ENCODE measurements at places on chromosomes 13 and 19.

- peak; percentile 79 for DNase-seq
These were observed 111.9 kb downstream of the EFNB2 start for GRCh38 chr13:106423530-106423929.

DNA sequence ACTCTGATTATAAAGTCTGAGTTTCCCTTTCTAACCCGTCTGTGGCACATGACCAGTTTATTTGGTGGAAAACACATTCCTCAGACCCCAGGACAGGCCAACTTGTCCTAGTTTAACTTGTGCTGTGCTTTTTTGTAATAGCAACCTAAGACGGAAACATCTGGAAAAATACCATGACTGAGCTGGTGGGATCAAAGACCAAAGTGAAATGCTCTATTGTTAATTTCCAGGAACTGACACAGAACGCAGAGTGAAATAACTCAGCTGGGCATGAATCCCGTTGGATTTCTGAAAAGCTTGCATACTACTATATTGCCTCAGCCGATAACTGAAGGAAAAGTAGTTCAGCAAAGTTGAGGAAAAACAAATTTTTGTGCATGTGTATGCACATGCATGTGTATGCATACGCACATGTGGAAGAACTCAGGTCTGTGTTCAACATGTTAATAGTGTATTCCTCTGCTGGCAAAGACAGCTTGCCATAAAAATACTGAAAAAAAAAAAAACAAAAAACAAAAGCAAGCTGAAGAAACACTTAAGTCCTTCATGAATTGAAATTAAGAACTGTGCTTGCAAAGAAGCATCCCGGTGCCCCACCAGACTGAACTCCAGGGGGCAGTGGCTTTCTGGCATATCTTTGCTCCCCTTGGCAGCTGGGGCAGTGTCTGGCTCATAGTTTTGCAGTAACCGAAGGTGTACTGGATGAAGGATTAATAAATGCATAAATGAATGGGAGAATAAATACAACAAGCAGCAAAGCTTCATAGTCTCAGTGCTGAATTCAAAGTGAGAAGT is 187.8 kb downstream of the LHFPL6 start:
- DNase-seq = peak; percentile 54

DNA sequence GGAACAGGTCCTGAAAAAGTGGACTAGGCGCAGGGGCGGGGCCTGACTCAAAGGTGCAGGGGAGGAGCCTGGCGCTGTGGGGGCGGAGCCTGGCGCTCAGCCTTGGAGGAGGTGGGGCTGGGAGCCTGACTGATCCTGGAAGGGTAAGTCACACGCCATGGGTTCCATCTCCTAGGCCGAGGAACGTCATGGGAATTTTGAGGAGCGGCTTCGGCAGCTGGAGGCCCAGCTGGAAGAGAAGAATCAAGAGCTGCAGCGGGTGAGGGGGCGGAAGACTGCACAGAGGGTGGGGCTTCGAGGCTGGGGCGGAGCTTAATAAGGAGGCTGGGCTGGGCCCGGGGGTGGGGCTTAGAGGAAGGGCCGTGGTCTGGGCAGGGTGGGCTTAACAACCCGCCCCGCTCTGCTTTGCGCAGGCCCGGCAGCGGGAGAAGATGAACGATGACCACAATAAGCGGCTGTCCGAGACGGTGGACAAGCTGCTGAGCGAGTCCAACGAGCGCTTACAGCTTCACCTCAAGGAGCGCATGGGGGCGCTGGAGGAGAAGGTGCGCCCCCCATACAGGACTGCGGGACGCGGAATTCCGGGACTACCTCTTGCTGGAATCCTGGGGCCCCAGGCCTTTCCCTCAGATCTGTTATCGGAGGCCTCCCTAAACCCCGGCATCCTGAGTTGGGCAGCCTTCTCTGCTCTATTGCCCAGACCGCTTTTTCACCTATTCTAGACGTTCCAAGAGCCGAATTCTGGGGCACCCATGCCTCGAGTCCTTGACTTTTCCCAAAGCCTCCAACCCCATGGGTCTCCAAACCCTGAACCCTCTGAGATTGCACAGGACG is 14.5 kb downstream of the PPFIA3 start:
- peak; percentile 67 for DNase-seq

DNA sequence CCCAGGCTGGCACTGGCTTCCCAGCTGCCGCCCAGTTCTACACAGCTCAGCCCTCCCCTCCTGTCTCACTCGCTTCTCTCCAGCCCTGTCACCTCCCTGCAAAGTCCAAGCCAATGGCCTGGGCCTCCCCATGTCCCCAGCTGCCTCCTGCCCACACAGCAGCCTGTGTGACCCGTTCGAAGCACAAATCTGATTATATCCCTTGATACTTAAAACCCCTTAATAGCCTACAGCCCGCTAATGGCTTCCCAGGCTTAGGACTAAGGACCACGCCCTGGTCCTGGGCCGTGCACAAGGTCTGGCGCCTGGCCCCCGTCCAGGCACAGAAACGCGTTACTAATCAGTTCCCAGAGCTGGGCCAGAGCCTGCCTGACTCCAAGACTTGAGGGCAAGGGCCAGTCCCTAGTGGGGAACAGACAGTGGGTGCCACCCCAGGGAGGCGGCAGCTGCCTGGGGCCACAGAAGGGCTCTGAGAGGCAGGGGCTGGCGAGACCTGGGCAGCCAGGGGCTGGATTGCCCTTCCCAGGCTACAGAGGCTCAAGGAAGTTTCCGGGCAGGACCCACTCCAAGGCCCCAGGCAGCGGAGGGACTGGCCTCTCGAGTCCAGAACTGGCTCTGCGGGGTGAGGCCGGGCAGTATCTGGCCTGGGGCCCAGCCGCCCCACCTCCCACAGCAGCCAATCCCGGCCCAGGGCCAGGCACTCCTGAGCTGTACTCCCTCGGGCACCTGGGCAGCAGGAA is 10.4 kb downstream of the XAB2 start:
- DNase-seq = no peak

- no peak for DNase-seq
These were observed 47.3 kb downstream of the COL4A1 start for GRCh38 chr13:110259651-110260050.

GRCh38 chr19:38145623-38146022 is 78.4 kb downstream of the DPF1 start:
- DNase-seq = no peak

DNA sequence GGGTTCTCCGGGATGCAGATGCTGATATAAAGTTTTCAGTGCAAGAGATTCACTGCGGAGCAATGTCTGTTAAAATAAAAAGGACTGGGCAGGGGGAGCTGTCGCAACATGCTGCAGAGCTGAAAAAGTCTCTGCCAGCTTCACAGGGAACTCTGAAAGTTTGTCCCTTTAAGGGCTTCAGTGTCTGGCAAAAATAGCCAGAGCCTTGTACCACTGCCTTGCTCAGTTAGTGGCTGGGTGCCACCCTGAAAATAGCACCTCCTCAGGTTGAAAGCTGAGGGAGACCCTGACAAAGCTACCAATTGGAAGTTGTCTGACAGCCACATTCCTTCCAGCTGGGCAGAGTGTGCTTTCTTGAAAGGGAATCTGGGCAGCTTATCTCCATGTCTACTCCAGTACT is 3.0 kb upstream of the NDFIP2 start:
- DNase-seq = peak; percentile 59

GRCh38 chr19:2239173-2239572 is 2.5 kb downstream of the SF3A2 start:
- no peak for DNase-seq

DNA sequence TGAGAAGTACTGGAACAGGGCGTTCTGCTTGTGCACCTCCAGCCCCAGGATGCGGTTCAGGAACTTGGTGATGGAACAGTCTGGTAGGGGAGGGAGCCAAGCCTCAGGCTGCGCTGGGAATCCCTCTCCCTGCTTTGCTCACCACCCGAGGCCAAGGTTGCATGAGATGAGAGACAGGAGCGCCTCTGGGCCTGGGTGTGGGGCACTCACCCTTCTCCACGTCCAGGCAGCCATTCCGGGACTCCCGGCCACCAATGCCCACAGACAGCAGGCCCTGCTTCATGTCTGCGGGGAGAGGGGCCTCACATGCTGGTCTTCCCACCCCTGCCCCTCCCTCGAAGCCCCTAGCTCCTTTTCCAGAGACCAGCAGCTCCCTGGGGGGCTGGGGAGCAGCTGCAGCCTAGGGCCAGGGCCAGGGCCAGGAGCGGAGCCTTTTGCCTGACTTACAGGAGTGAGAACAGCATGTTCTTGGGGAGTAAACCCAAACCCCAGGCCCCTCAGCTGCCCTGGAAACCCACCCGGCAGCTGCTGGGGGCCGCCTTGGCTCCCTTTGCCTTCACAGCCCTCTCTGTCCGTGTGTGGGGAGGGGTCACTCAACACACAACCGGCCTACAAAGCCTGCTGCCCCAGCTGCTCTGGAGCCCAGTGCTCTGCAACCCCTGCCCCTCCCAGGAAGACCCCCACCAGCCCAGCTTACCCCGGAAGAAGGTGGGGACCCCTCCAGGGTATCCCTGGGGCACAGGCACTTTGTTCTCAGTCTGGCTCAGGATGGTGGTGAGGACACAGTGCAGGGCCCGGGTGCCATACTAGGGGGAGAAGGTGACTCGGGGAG is 7.2 kb downstream of the GPX4 start:
- no peak for DNase-seq

DNA sequence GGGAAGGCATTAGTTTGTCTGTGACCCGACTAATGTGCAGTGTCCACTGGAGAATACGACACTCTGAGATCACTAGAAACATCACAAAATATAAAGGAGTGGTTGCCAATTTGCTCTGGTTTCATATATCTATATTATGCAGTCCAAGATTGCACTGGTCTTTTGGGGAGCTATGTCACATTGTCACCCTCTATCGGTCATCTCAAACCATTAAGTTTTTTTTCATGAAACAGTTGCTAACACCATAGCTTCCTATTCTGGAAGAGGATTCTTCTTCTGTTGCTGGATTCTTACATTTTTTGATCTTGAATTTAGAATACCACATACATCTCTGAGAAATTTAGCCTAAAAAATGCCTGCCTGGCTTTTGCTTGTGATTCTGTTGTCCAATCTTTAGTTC is 168.6 kb downstream of the LACC1 start:
- DNase-seq = no peak

GRCh38 chr13:58633226-58633625 is 1001.7 kb downstream of the PCDH17 start:
- no peak for DNase-seq

DNA sequence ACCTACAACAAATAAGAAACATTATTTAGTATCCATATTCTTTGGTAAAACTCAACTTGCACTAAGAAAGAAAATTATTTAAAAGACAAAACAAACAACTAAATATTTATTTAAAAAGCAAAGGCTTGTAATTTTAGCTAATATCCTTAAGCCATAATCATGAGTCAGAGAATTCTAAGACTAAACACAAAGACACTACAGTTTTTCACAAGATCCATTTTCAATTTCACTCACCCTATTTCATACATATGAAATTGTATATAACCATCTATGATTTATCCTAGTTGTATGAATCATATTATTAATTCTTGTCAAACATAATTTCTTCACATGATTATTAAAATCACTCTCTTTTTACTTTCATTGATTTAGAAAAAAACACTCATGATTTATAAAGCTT is 64.3 kb downstream of the MICU2 start:
- no peak for DNase-seq

DNA sequence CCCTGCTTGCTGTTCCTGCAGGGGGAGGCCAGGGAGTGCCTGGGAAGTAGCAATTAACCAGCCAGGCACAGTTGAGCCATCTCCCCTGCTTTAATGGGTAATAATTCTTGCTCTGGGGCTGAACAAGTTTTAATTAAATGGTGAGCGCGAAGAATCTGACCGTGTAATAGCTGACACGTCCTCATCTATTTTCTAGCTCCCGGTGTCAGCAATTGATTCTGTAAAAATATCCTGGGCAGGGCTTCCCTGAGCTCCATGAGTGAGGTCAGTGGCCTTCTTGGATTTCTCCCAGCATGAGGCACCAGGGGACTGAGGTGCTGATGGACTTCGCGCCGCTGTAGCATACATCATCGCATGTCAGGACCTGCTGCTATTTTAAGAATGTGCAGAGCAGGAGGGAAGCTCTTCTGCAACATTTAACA is 26.9 kb downstream of the SIPA1L3 start:
- no peak for DNase-seq

GRCh38 chr13:46307554-46307953 is 79.5 kb downstream of the RUBCNL start:
- no peak for DNase-seq

- peak; percentile 12 for DNase-seq
These were observed 430 bp downstream of the ZNF358 start for GRCh38 chr19:7516333-7516732.

DNA sequence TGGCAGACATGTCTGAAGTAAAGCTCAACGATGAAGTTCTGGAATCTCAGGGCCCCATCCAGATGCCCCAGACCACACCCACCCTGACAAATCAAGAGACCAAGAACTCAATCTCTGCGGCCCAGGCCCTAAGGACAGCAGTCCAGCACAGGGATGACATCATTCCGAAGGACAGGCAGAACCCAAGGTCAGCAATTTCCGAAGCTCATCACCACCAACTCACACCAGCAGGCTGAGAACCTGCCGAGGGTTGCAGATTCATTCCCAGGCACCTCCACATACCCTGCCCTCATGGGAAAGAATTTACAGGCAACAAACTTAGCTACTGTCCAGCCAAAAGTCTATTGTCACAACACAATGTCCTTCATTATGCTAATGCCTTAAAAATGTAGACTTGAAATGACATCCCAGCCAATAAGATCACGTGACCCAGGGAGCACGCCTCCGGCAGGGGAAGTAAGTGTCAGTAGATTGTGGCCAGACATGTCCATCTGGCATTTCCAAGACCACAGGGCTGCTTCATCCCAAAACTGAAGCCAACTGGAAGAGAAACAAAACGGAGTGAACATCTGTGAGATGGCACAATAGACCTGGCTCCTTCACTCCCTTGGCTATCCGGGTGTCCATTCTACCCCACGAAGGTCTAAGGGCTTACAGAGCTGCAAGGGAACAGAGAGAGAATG is 98.8 kb downstream of the CRYL1 start:
- no peak for DNase-seq

GRCh38 chr13:44879452-44880058 is 109.7 kb downstream of the NUFIP1 start:
- no peak for DNase-seq

DNA sequence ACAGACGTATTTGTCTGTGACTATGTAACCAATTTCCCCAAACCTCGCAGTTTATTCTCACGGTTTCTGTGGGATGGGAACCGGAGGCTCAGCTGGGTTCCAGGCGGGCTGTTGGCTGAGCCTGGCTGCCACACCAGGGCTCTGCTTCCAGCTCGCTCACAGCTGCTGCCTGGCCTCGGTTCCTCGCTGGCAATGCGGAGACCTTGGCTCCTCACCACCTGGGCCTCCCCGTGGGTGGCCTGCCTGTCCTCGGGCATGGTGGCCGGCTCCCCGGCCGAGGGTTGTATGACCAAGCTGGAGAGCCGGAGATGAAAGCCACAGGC is 218.9 kb upstream of the MAB21L1 start:
- DNase-seq = no peak

DNA sequence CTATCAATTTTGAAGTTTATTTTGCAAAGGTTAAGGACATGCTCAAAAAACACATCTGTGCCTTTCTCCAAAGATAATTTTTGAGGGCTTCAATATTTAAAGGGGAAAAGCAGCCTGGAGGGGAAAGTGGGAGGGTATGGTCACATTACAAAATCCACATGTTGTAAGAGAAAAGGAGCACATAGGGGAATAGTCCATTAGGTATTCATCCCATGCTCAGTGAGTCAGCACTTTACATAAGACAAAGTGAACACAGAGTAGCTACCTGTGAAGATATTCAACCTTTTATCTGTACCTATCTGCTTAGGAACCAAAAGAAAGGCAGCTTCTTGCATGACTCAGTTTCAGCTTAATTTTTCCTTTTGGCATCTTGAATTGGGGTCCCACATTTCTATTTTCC is 932.0 kb downstream of the SLITRK6 start:
- DNase-seq = no peak

GRCh38 chr13:110423689-110424302 is 116.7 kb downstream of the COL4A2 start:
- DNase-seq = no peak

All from neural progenitor cell (in vitro differentiated cells).